Thoracic aorta endothelial cell (primary cell): ENCODE measurements at places on chromosomes 12 and 14. TPM values are rescaled to one million over a fixed set of nuclear protein-coding genes. Genes with fewer than 3 reads are reported as not detected.

The ADCY6 gene
- total RNA-seq = 29.1 and 31.9 TPM in 2 replicates

The NR1H4 gene
- total RNA-seq = not detected in 2 replicates

The OAS1 gene
- 4.0 and 5.7 TPM in 2 replicates for total RNA-seq

The TMEM229B gene
- total RNA-seq = under 0.01 and 0.07 TPM in 2 replicates

The VRTN gene
- not detected in 2 replicates for total RNA-seq

The CATSPERB gene
- total RNA-seq = not detected in 2 replicates

The BICD1 gene
- 21.1 and 24.8 TPM in 2 replicates for total RNA-seq

The KRT81 gene
- total RNA-seq = not detected in 2 replicates

The DYRK2 gene
- 10.4 and 13.5 TPM in 2 replicates for total RNA-seq

The ENDOU gene
- total RNA-seq = 0.13 TPM in 1 of 2 replicates, not detected in the other

The CCDC198 gene
- not detected in 2 replicates for total RNA-seq

The DAO gene
- total RNA-seq = not detected in 2 replicates

The ANO2 gene
- 12.6 and 48.8 TPM in 2 replicates for total RNA-seq

The RFLNA gene
- 5.8 and 18.9 TPM in 2 replicates for total RNA-seq

The KRT2 gene
- not detected in 2 replicates for total RNA-seq

The COX8C gene
- not detected in 2 replicates for total RNA-seq

The CFAP54 gene
- 44.4 and 68.3 TPM in 2 replicates for total RNA-seq

The TAS2R7 gene
- total RNA-seq = 0.13 and 0.14 TPM in 2 replicates

The LMNTD1 gene
- not detected in 2 replicates for total RNA-seq

The ORMDL2 gene
- total RNA-seq = 21.3 and 22.2 TPM in 2 replicates

The PLA2G1B gene
- not detected in 2 replicates for total RNA-seq

The PAX9 gene
- under 0.01 and 0.07 TPM in 2 replicates for total RNA-seq

The ABCD2 gene
- total RNA-seq = not detected in 2 replicates

The LYSET gene
- total RNA-seq = 14.4 and 14.8 TPM in 2 replicates

The ETNK1 gene
- total RNA-seq = 52.5 and 63.4 TPM in 2 replicates

The CLEC1A gene
- total RNA-seq = 10.6 and 47.8 TPM in 2 replicates

The RAPGEF3 gene
- total RNA-seq = 24.3 and 43.9 TPM in 2 replicates

The SHMT2 gene
- total RNA-seq = 168 and 252 TPM in 2 replicates

The FLRT2 gene
- total RNA-seq = 37.5 and 41.5 TPM in 2 replicates

The TCL1A gene
- not detected in 2 replicates for total RNA-seq

The DHRS4 gene
- 33.3 and 35.4 TPM in 2 replicates for total RNA-seq

The ESRRB gene
- total RNA-seq = under 0.01 TPM in 1 of 2 replicates, not detected in the other

The C1R gene
- total RNA-seq = 1.7 and 3.2 TPM in 2 replicates

The ITGA7 gene
- 0.40 and 0.57 TPM in 2 replicates for total RNA-seq

The DIO3 gene
- total RNA-seq = not detected in 2 replicates

The KRT78 gene
- not detected in 2 replicates for total RNA-seq

The KRT80 gene
- total RNA-seq = 7.2 and 9.5 TPM in 2 replicates

The TAS2R14 gene
- 4.9 and 6.8 TPM in 2 replicates for total RNA-seq

The RND1 gene
- total RNA-seq = 0.57 and 1.5 TPM in 2 replicates

The MYH6 gene
- not detected in 2 replicates for total RNA-seq

The WIF1 gene
- not detected in 2 replicates for total RNA-seq

The OTX2 gene
- not detected in 2 replicates for total RNA-seq

The SDR9C7 gene
- not detected in 2 replicates for total RNA-seq

The FNTB gene
- 14.9 and 15.4 TPM in 2 replicates for total RNA-seq

The SLC10A1 gene
- total RNA-seq = not detected in 2 replicates

The JDP2 gene
- total RNA-seq = 3.3 and 6.1 TPM in 2 replicates

The TAS2R46 gene
- 6.3 and 9.4 TPM in 2 replicates for total RNA-seq

The SLC39A5 gene
- total RNA-seq = not detected in 2 replicates

The PPHLN1 gene
- 113 and 123 TPM in 2 replicates for total RNA-seq

The FLVCR2 gene
- total RNA-seq = 0.66 and 0.79 TPM in 2 replicates

The TTC6 gene
- total RNA-seq = 0.13 and 0.36 TPM in 2 replicates

The TMEM132C gene
- total RNA-seq = 0.13 TPM in 1 of 2 replicates, not detected in the other

The RNU4-1 gene
- under 0.01 TPM in 2 replicates for total RNA-seq

The SOX5 gene
- 1.3 and 3.2 TPM in 2 replicates for total RNA-seq

The SDSL gene
- total RNA-seq = 2.2 and 2.8 TPM in 2 replicates

The ARHGEF25 gene
- 2.2 and 2.7 TPM in 2 replicates for total RNA-seq
